ENCODE measurements at places on chromosomes 16 and 17.

DNA sequence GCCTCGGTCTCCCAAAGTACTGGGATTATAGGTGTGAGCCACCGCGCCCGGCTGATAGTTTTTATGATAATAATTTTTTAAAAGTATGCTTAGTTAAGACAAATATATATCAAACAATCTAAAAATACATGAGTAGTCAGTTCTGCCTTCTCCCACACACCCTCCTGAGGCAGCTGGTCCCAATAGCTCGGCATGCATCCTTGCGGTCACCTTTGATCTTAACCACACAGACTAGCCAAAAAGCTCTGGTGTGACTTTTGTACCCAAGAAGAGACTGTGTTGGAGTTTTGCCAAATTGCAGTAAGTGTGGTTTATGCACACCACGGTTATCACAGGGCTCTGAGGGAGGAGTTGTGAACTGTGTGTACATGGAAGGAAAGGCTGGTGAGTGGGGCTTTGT lies 25.6 kb downstream of the ATP6V0A1 start:
- DNase-seq, result no peak

- no peak for DNase-seq
Observed at GRCh38 chr16:86424985-86425384, 85.3 kb upstream of the FOXF1 start.

- DNase-seq, result peak; percentile 6
Observed at GRCh38 chr17:2087597-2088211, 32.8 kb downstream of the HIC1 start.

DNA sequence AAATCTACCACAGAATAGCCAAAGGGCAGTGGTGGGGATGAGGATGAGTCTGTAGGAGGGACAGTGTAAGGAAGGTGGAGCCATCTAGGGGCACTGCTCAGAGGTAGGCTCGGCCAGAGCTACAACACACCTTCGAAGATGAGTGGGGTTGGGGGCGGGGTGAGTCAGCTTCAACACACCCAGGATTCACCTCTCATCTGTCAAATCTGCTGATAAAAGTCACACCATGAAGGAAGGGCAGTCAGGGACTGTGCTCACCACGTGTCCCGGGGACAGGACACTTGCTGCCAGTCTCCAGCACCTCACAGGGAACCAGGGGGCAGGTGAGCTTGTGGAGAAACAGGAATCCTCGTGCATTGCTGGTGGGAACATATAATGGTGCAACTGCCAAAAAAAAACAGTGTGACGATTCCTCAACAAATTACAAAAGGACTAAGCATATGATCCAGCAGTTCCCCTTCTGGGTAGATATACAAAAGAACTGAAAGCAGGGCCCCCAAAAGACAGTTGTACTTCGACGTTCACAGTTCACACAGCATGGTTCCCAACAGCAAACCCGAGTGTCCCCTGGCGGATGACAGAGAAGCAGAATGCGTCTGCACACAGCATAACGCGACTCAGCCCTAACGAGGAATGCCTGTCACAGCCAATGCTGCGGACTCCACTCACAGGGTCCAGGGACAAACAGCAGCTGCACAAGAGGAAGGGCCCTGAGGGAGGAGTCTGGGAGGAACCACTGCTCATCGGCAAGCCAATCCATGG lies 133.1 kb downstream of the ANKRD11 start:
- no peak for DNase-seq

DNA sequence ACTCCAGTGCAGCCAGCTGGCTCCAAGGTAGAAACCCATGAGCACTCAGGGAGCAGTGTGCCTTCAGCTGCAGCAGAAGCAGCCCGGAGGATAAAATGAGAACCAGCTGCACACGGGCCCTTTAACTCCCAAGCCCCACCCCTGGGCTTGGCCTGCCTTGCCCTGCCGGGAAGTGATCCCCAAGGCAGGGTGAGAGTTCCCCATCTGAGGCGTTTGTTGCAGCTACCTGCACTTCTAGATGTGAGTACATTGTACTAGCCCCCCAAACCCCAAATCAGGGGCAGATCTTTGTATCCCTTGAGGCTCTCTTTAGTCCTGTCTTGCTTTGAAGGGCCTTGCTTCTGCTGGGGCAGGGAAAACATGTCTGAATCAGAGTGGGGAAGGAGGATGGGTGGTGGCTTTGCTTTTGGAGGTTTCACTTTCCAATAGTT lies at the start of gene MVP:
Gene MVP (plus strand): TSS at position 192 of the 431 bp plus-strand sequence. CDS start 10,088 bp downstream, outside the sequence.
- peak; percentile 79 for DNase-seq
